ENCODE measurements at places on chromosomes 2 and 18.
A peak's percentile ranks its signal among the peaks of the same experiment; 100 is the strongest.

- no peak for DNase-seq
These were observed 107.0 kb downstream of the RAPGEF4 start for GRCh38 chr2:172842511-172843265.

DNA sequence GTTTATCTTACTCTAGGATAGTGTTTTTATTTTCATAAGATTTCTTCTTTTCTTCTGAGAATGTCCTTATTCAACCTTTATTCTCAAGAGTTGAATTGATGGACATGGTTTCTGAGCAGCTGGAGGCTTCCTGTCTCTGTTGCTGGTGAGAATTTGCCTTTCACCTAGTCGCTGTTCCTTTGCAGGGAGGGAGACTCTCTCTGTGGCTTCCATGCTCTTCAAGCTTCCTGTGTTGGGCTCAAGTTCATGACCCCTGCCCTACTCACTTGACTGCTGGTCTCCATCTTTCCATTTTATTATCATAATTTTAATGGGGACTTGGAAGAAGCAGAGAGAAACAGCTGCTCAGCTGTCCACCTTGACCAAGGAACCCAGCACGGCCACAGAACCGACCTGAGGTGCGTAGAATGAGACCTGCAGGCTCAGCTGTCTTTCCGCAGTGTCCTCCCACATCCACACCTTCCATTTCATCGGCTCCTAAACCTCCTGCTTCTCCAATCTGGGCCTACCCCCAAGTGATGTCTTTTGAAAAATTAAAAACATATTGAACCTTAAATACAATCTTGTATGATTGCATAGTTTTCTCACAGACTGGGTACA is 24.2 kb downstream of the TMEM18 start:
- DNase-seq: no peak

DNA sequence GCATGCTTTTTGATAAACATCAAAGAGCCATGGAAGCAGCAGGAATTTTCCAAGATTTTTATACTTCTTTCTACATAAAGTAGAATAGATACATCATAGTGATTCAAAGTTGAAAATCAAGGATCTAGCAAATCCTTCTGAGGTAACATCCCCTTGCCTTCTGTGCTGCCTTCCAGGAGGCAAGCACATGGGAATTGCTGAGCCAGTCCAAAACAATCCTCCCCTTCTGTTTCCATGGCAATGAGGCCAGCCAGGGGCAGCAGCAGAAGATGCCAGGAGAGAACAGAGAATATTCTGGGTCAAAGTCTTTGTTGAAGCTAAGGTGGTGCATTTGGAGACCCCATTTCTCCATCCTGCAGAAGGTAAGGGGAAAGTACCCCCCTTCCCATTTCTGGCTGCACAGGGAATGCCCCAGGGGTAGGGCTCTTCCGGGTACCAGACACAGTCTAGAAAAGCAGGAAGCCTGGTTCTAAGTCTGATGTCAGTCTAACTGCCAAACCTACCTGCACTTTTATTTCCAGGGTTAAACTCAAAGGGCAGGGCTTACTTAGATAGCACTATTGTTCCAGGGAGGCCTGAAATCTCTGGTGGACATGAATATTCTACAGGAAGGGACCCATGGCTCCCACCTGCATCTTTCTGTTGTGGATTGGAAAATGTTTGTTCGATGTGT is 22.1 kb downstream of the CENPA start:
- no peak for DNase-seq

DNA sequence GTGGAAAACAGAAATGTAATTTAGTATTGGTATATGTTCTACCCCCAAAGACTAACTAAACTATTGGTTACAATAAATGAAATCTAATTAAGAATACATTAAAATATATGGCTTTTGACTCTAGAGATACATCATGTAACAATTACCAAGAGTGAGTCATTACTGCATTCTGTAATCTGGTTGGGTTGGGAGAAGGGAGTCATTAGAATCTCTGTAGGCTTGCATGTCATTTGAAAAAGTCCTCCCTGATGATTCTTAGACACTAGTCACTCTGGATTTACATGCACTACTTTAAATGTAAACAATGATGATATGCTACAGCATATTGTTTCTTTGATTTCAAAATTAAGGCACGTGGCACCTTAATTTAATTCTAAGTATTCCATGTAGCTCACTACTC is 293.4 kb upstream of the CHST9 start:
- DNase-seq: no peak

GRCh38 chr18:48949050-48949605 is 1.6 kb downstream of the SMAD7 start:
- peak; percentile 59 for DNase-seq

Data from stimulated activated CD4-positive, alpha-beta T cell treated with anti-CD3 and anti-CD28 coated beads, Interleukin-15, amount 100 ng/mL, for 24 hours (primary cell).